Vagina (tissue), 2 donors: ENCODE measurements at places on chromosomes 6 and 20. TPM values are rescaled to one million over a fixed set of nuclear protein-coding genes. Genes with fewer than 3 reads are reported as not detected.

Gene TUBB1
- total RNA-seq, result not detected

Gene EDN1
- 7.1 TPM for total RNA-seq

Gene MEP1A
- not detected for total RNA-seq

Gene DEFB127
- not detected for total RNA-seq

Gene SRC
- 48.6 TPM for total RNA-seq

Gene C20orf141
- not detected for total RNA-seq

Gene RHAG
- 2.5 TPM for total RNA-seq

Gene GPR6
- not detected for total RNA-seq

Gene ADTRP
- total RNA-seq, result not detected

Gene BTNL2
- total RNA-seq, result not detected
